ENCODE measurements at places on chromosomes 4 and X. TPM values are rescaled to one million over a fixed set of nuclear protein-coding genes. Genes with fewer than 3 reads are reported as not detected.
A peak's percentile ranks its signal among the peaks of the same experiment; 100 is the strongest.

The PHEX gene
- total RNA-seq, result 0.37 TPM

The GYPA gene
- not detected for total RNA-seq

The PHOX2B gene
- total RNA-seq, result 0.13 TPM

The USP17L27 gene
- not detected for total RNA-seq

The ASB11 gene
- 0.44 TPM for total RNA-seq

The GAGE12H gene
- not detected for total RNA-seq

The ESX1 gene
- total RNA-seq, result not detected

GRCh38 chrX:119870626-119871131 lies 854 bp downstream of the RNF113A start:
- no peaks in the 10 kb centered on the region for H3K27me3 ChIP-seq
- no peaks in the 10 kb centered on the region for H3K4me1 ChIP-seq
- H3K4me3 ChIP-seq, result peak overlapping the region; percentile 89
- peak; percentile 11 for DNase-seq
- H3K36me3 ChIP-seq, result peaks cover 4% of the 10 kb centered on the region

GRCh38 chr4:90190525-90190924 lies 63.3 kb downstream of the CCSER1 start:
- no peaks in the 10 kb centered on the region for H3K36me3 ChIP-seq
- H3K4me1 ChIP-seq, result no peaks in the 10 kb centered on the region
- H3K4me3 ChIP-seq, result no peak overlapping the region
- no peak overlapping the region for H3K27ac ChIP-seq

DNA sequence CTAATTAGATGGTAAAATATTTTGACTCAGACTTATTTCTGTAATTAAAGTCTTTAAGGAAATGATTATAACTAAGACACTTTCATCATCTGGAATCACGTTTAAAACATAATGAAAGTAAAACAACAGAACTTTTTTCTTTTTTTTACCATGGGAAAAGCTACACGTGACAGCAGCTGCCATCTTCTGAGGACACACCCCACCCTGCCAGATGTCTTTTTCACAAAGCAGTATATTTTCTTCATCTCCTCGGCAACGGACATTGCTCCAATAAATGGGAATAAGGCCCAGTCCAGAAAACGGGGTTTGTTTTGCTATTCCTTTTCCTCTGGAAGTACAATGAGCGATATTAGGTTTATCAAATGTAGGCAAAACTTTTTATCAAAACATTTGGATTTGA lies 17.5 kb downstream of the PRSS12 start:
- H3K27ac ChIP-seq, result no peak overlapping the region
- DNase-seq, result no peak
- H3K27me3 ChIP-seq, result no peaks in the 10 kb centered on the region
- no peak overlapping the region for H3K4me3 ChIP-seq

- peak overlapping the region; percentile 97 for H3K27ac ChIP-seq
- no peaks in the 10 kb centered on the region for H3K27me3 ChIP-seq
- peak overlapping the region; percentile 100 for H3K4me3 ChIP-seq
- H3K4me1 ChIP-seq, result peaks cover 41% of the 10 kb centered on the region
Measured at GRCh38 chrX:2692221-2693112, 1.4 kb downstream of the CD99 start.

DNA sequence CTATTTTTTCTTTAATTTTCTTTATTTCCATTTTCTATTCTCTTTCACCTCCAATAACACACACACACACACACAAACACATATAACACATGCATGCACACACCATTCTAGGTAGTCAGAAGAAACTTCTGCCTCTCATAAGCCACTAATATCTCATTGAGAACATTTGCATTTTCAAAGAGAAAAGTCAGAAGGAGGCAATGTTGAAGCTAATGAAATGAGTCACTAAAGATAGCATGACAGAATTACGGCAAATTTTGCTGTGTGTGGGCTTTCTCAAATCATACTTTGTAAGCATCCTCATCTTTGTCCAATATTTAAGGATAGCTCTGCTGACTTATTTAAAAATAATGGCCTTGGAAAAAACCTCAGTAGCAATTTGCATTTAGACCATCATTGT lies 291.3 kb downstream of the GUCY2F start:
- no peaks in the 10 kb centered on the region for H3K36me3 ChIP-seq
- no peaks in the 10 kb centered on the region for H3K4me1 ChIP-seq
- H3K27me3 ChIP-seq, result no peaks in the 10 kb centered on the region
- H3K4me3 ChIP-seq, result no peak overlapping the region
- no peak overlapping the region for H3K27ac ChIP-seq

DNA sequence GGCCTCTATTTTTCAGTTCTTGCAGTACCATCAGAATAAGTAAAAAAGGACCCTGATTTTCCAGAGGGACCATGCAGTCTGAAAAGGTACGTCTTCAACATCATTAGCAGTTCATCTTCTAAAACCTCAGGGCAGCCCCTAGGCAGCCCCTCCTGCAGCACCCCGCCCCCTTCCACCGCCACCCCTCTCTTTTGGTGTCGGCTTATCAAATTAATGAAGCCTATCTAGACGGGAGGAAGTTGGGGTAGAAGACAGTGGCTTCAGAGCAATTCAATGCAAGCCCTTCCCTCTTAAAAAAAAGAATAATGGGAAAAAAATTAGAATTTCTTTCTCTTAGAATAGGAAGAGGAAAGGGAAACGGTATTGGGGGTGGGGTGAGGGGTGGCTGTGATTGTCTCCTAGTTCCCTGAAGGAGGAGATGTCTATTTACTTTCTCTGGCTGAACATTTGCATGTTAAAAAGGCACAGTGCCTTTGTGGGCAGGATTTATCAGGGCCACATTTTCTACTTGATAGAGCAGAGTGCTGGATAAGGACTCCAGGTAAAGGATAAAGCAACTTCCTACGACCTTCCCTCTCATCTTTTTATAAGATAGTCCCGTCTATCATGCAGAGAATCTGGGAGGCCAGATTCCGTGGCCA lies 159.4 kb downstream of the MGST2 start:
- no peaks in the 10 kb centered on the region for H3K36me3 ChIP-seq
- no peak overlapping the region for H3K4me3 ChIP-seq
- DNase-seq, result no peak
- H3K4me1 ChIP-seq, result no peaks in the 10 kb centered on the region
- H3K27ac ChIP-seq, result no peak overlapping the region
- no peaks in the 10 kb centered on the region for H3K27me3 ChIP-seq

- no peak overlapping the region for H3K27ac ChIP-seq
- H3K4me1 ChIP-seq, result peaks cover 18% of the 10 kb centered on the region
- DNase-seq, result no peak
- H3K27me3 ChIP-seq, result no peaks in the 10 kb centered on the region
Measured at GRCh38 chr4:168572002-168572401, 75.2 kb downstream of the PALLD start.

GRCh38 chr4:142326181-142326580 lies 519.9 kb downstream of the INPP4B start:
- no peaks in the 10 kb centered on the region for H3K27me3 ChIP-seq
- no peak overlapping the region for H3K4me3 ChIP-seq
- H3K36me3 ChIP-seq, result no peaks in the 10 kb centered on the region
- no peaks in the 10 kb centered on the region for H3K4me1 ChIP-seq
- no peak for DNase-seq

DNA sequence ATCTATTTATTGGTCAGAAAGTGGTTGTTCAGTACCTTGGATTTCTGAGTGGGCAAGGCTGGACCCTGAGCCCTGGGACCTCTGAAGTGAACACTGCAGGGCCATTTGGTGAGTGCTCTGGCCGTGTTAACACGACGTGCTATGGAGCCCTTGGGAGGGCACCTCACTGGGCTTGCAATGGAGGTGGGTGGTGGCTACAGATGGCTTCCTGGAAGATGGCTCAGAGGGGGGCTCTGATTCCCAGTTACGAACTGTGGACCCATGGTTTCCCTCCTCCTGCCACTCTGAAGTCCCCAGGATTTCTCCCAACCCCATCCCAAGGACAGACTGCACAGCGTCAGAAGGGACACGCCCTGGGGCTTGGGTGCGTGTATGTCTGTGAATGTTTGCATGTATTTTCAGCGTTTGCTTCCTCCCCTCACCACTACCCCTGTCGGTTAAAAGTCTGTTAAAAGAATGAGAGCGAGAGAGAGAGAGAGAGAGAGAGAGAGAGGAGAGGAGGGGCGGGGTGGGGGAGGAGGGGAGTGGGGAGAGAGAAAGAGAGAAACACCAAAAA lies 3.7 kb upstream of the RHOH start:
- peaks cover 73% of the 10 kb centered on the region for H3K4me1 ChIP-seq
- H3K27me3 ChIP-seq, result no peaks in the 10 kb centered on the region
- peak; percentile 86 for DNase-seq
- no peaks in the 10 kb centered on the region for H3K36me3 ChIP-seq
- peak overlapping the region; percentile 29 for H3K4me3 ChIP-seq

DNA sequence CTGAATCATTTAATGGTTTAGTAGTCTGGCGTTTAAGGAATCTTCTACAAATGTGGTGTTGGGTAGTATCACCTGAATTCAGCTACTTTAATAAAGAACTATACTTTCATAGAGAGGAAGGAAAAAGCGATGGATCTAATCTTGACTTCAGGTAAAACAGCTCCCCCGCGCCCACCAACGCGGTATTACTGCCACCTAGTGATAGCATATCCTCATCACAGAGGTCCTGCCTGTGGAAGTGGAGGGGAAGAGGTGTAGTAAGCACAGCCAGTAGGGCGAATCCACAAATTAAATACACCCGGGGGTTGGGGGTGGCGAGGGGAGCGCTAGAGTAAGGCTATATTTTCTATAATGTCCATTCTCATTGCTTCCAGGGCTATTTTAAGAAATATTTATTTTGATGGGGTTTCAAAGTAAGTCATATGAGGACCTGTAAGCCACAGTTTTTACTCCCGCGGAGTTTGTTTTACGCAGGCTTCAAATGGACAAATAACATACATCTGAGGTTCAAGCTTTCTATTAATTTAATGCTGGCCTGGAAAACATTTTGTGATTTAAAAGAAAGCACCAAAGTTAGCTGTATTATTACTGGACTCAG lies 8.3 kb upstream of the DAPP1 start:
- no peaks in the 10 kb centered on the region for H3K4me1 ChIP-seq
- no peak overlapping the region for H3K4me3 ChIP-seq
- no peak overlapping the region for H3K27ac ChIP-seq
- H3K27me3 ChIP-seq, result peaks cover 16% of the 10 kb centered on the region
- H3K36me3 ChIP-seq, result no peaks in the 10 kb centered on the region

- no peak overlapping the region for H3K27ac ChIP-seq
- H3K4me3 ChIP-seq, result no peak overlapping the region
- no peaks in the 10 kb centered on the region for H3K27me3 ChIP-seq
- DNase-seq, result no peak
Measured at GRCh38 chr4:36549252-36549651, 267.8 kb downstream of the DTHD1 start.

DNA sequence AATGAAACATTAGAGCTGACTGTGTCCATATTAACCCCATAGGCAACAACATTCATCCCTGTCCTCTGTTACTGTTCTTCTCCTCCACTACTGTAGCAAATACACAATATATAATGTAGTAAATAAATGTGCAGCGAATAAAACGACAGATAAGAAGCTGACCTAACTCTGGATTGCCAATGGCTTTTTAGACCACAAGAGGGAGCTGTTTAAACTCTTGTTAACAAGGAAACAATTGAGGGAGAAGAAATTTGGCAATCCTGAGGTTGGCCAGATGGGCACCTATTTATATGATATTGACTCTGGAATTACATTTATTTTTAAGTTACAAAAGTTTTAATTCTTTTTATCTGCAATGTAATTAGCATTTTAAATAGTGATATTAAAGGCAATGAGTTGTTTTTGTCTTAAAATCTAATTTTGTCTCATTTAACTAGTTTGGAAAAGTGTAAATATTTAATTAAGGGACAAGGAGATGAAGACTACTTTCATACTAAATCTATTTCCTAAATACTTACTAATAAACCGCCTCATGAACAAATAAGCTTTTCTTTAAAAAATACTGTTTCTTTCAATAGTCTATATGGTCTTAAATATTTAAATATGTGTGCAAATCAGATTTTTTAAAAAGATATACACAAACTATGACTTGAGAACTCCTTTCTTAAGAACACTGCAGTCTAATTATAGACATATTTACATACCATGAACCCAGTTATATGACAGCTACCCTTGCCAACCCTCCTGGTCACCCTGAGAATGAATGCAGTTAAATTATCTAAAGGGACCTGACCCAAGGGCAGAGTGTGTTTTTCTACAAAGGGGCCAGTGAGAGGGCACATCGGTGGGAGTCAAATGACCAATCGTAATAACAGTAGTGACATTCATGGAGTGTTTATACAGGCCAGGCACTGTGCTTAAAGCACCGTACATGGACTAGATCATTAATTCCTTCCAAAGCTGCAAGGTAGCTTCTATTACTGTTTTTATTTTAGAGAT lies 52.9 kb upstream of the HPF1 start:
- H3K27me3 ChIP-seq, result no peaks in the 10 kb centered on the region
- peaks cover 4% of the 10 kb centered on the region for H3K4me1 ChIP-seq
- peak; percentile 84 for DNase-seq
- no peaks in the 10 kb centered on the region for H3K36me3 ChIP-seq
- H3K27ac ChIP-seq, result no peak overlapping the region

- H3K27ac ChIP-seq, result no peak overlapping the region
- no peaks in the 10 kb centered on the region for H3K4me1 ChIP-seq
- DNase-seq, result peak; percentile 13
- H3K27me3 ChIP-seq, result no peaks in the 10 kb centered on the region
- no peak overlapping the region for H3K4me3 ChIP-seq
- H3K36me3 ChIP-seq, result no peaks in the 10 kb centered on the region
Measured at GRCh38 chr4:172547724-172548123, 620.9 kb upstream of the GALNT7 start.

DNA sequence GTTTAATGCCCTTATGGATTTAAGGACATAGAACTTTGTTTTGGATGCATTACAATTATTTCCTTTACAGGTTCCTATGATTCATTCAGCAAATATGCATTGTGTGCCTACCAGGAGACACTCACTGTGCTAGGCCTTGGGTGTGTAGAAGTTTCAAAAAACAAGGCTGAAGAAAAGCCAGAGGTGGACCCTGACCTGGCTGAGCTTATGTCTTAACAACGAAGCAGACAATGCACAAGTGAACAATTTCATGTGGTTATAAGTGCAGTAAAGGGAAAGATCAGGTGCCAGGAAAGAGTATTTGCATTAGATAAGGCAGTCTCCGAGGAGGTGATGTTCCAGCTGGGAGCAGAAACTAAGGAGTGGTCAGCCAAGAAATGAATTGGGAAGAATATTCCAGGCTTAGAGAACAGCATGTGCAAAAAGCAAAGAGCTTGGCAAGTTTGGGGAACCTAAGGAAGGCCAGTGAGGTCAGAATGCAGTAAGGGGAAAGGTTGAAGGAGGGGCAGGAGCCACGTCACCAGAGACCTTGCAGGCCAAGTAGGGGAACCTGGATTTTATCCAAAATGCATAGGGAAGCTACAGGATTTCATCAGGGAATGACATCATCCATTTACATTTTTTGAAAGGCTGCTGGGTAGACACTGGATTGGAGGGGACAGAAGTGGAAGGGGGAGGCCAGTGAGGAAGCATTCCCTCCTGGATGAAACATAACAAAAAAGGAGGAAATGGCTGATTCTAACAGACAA lies 193.6 kb downstream of the SOWAHB start:
- peak overlapping the region; percentile 30 for H3K27ac ChIP-seq
- H3K27me3 ChIP-seq, result no peaks in the 10 kb centered on the region

DNA sequence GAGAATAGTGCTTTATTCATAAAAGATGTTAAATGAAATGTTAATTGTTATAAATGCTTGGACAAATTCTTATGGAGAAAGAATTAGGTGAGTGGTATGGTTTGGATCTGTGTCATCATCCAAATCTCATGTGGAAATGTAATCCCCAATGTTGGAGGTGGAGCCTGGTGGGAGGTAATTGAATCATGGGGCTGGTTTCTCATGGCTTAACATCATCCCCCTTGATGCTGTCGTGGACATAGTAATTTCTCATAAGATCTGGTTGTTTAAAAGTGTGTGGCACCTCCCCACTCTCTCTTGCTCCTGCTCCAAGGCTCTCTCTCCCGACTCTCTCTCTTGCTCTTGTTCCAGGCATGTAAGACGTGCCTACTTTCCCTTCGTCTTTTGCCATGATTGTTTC lies 22.5 kb downstream of the GYPE start:
- H3K4me1 ChIP-seq, result no peaks in the 10 kb centered on the region
- no peaks in the 10 kb centered on the region for H3K27me3 ChIP-seq
- no peak overlapping the region for H3K4me3 ChIP-seq
- no peaks in the 10 kb centered on the region for H3K36me3 ChIP-seq

Measured in A673 (cell line).